ENCODE measurements at places on chromosomes 1 and 21.

DNA sequence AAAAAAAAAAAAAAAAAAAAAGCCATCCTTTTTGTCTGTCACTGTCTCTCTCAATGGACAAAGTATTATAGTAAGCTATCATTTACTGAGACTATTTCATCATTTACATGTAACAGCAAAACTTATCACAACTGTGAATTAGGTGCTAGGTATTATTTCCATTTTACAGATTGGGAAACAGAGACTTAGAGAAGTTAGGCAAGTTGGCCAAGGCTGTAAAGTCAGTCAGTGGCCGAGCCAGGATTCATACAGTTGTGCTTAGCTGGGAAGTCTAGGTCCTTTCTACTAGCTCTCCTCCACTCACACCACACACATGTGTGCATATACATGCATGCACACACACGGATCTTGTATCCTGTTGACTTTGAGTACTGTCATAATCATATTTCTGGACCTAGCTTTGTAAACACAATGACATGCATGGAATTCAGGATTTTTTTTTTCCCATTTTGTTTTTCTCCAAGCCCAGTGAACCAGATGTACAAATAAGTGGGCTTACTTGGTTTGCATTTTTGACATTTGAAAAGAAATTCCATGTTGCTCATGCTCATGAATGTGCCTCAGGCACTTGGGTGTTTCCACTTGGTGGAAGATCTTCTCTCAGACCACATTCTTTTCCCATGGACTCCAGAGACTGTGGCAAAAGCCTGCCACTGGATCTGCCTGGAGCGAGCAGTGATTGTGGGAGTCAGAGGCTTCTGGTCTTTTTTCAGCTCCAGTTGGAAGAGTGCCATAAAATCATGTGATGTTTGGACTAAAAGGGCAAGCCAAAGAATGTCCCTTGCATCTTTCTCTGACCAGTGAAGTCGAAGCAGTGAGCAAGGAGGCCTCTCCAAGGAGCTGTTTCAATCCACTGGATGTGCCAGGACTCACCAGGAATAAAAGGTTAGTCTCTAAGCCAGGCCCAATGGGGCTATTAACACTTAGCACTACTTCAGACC, 61.7 kb upstream of the DNAJC6 start:
- DNase-seq: peak; percentile 67

DNA sequence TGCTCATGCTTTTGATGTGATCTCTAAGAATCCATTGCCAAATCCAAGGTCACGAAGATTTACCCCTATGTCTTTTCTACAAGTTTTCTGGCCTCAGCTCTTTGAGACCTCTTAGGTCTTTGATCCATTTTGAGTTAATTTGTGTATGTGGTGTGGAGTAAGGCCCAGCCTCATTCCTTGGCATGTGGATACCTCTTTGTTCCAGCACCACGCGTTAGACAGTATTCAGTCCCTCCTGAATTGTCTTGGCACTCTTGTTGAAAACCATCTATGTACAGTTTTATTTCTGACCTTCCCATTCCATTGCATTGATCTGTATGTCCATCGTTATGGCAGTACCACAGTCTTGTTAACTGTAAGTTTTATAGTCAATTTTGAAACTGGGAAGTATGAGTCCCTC, 8.0 kb upstream of the FTCD start:
- peak; percentile 61 for DNase-seq

- DNase-seq: no peak
Observed at GRCh38 chr21:21159253-21159899, 161.2 kb downstream of the NCAM2 start.

DNA sequence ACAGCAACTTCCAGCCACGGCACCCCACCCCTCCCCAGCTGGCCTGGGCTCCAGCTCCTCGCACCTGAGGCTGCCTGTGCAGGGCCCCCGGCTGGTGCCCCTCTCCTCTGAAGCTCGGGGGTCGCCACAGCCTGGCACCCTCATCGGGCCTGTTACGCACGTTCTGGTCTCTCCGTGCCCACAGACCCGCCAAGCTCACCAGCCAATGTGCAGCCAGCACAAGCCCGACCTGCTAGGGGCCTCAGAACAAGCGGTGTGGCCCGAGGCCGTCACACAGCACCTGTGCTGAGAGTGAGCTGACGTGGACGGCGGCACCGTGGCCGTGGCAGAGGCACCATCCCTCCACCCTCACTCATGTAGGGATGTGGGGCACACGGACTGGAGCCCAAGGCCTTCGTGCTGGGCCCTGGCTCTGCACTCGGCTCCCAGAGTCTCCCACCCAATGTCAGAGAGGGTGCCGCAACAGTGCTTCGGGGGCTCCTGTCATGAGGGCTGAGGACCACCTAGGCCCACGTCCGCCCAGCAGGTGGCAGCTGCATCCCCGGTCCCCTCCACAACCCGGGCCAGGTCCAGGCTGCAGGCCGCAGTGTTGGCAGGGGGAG, 4.4 kb upstream of the SAMD11 start:
- DNase-seq: no peak

- DNase-seq: peak; percentile 22
Observed at GRCh38 chr1:199265319-199265718, 626.5 kb downstream of the PTPRC start.

DNA sequence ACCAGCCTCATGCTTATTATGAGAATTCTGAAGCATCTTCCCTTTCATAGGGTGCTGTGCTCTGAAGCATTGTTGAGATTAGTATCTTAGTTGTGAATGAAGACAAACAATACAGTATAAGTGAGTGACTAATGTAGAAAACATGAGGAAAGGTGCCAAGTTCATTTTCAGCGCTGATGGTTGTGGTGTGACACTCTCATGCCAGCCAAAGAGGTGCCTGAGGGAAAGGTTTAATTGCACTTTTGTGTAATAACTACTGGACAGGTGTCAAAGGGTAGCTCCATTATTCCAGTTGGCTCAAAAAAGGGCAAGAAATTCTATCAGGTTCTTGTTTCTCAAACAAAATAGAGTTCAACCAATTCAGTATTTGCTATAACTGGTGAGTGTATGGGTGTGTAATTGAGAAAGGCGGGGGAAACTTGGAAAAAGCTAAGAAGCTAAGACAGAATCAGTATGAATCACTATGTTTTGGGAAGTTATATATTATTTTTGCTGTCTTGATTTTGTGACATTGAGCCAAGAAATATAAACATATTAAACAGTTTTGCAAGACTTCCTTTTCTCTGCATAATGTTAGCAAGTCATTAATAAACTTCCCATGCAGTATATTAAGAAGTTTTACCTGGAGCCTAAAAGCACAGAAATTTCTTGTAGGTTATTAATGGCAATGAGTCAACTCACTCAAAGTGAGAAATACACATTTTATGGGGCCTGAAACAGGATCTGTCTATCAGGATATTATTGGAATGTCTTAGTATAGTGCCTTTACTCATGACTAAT, 31.8 kb downstream of the KCNK2 start:
- peak; percentile 92 for DNase-seq

Data from fibroblast of the aortic adventitia (primary cell).